ENCODE measurements at places on chromosomes 11 and 22.

DNA sequence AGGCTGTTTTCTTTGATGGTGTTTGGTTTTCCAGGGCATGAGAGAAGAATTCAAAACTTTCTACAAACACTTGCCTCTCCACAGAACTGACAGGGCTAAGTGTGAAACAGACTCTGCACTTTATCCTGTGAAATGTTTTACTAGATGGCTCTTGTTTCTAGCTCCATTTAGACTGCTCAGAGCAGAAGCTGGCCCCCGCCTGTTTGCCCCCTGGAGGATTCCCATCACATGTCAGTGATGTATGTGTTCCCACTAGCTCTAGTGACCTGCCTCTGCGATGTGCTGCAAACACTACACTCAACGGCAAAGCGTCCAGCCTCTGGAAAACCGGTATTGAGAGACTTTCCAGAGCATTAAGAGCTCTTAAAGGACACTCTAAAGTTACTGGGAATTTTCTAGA, 41.4 kb upstream of the PCF11 start:
- DNase-seq = no peak

GRCh38 chr11:122853261-122853660, 15.0 kb downstream of the CRTAM start:
- no peak for DNase-seq

- no peak for DNase-seq
Measured at GRCh38 chr22:39474351-39475111, 17.7 kb downstream of the MGAT3 start.

GRCh38 chr11:111645657-111646316, 43.5 kb downstream of the SIK2 start:
- DNase-seq = no peak

GRCh38 chr11:47991894-47992293, 11.5 kb downstream of the PTPRJ start:
- DNase-seq = no peak

DNA sequence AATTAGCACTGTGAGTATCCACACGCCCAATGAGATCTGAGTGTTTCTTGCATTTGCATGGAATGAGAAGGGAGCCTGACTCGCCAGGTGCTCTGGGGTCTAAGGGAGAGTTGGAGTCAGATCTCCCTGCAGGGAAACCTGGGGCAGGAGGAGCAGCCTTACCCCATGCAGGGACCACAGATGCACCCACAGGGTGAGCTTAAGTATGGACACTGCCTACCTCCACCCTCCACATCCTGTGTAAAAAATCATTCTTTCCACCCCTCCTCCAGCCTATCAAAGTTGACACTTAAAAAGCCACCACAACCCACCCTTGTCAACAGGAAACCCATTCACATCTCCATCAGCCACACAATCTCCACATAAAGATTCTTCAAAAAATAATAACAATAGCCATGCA, 67.0 kb upstream of the IGLL5 start:
- no peak for DNase-seq

DNA sequence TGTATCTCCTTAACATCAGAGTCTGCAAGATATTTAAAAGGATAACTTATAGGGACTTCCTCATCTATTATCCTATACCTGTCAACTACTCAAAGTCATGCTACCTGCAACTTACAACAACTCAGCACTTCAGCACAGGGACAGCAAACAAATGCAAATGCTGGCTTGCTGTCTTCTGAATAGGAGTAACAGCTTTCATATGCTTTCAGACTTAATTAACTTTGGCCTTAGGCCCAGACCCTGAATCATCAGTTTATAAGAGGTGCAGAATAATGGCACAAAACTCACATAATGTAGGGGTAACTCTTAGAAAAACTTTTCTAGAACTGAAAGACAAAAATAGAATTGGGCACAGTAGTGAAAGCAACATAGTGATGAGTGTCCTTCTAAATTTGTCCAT, 953.4 kb downstream of the DLG2 start:
- DNase-seq = no peak

GRCh38 chr22:33883561-33883960, 36.7 kb downstream of the LARGE1 start:
- DNase-seq = no peak

DNA sequence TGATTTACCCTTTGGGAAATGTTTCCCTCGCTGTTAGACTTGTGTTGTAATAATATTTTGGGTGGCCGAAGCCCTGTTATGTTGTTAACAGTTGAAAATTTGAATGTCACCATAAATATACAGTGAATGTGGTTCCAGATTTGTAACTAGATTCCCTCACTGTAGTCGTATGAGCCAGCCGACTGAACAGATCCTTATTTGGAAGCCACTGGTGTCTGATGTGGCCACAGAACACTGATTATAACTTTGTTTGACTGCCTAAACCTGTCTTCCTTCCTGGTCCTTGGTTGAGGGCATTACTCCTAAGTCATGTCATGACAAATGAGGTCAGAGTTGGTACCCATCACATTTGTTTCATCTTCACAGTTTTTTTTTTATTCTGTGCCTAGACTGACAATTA, 45.4 kb downstream of the YAP1 start:
- no peak for DNase-seq

GRCh38 chr22:37410174-37411055, 16.9 kb downstream of the ELFN2 start:
- no peak for DNase-seq

DNA sequence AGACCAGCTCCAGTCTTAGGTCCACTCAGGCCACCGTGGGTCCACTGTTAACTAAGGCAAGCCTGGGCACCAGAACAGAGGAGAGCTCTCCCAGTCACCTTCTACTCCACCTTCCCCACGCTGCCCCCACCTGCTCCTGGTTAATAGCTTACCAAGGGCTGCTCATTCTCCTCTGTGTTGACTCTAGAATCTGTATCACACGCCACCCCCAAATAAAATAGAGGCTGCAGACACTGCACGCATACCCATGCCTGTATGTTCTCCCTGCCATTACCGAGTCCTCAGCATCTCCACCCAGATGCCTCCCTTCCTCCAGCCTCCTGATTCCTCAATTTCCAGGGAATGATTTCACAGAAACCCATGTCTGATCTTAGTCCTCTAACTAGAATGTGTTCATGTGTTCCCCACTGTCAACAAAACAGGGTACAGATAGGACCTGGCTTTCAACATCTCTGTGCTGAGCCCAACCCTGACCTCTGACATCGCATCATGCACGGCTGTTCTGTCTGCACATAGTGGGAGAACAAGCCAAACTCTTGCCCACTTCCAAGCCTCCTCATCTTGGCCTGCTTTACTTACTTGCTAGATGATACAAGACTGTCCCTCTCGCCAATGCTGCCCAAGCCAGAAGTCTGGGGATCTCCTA, 49.8 kb downstream of the SMCO4 start:
- no peak for DNase-seq

DNA sequence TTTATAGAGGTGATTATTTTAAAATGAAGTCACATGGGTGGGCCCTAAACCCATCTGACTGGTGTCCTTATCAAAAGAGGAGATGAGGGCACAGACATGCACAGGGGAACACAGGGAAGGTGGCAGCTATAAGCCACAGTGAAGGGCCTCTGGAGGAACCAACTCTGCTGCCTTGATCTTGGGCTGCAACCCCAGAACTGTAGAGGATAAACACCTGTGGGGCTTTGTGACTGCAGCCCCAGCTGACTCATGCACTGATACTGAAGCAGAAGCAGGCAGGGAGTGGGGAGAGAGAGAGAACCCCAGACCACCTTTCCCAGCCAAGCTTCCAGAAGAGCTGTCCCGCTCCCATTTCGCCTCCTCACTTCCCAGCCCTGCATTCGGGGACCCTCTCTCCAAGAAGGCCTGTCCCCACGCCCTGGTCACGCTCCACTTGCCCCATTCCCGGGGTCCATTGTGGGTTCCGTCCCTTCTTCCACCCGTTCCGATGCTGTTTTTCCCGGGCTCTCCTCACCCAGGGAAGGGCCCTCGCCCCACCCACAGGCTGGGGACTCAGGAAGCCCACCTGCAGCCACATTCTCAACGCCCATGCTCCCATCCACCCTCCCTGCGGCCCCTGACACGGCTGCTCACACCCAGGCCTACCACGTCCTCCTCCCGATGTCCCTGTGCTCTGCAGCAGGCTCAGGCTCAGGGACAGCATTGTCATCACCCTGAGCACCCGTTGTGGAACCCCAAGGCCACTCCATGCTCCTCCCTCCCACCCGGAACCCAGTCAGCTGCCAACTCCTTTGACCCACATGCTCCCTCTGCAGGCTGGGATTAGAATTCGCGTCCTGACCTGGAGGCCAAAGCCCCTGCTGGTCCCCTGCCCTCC, 90.8 kb upstream of the SHANK2 start:
- DNase-seq = no peak

DNA sequence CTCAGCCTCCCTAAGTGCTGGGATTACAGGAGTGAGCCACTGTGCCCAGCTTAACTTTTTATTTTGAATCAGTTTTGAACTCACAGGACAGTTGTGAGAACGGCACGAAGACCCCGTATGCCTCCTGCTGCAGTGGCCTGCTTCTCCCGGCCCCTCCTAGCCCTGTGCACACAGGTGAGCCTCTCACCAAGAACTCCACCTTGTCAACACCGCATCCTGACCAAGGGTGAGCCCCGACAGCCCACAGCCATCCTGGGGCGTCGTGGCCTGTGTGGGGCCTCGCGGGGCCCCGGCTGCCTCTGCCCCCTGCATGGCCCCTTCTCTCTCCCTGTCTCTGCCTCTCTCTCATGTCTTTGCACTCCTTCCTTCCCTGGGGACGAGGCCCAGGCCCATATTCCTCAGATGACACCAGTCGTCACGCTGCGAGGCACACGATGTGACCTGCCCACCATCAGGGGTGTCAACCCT, 38.8 kb downstream of the GNB1L start:
- no peak for DNase-seq

- no peak for DNase-seq
Measured at GRCh38 chr11:114724916-114725524, 46.7 kb downstream of the NXPE2 start.

DNA sequence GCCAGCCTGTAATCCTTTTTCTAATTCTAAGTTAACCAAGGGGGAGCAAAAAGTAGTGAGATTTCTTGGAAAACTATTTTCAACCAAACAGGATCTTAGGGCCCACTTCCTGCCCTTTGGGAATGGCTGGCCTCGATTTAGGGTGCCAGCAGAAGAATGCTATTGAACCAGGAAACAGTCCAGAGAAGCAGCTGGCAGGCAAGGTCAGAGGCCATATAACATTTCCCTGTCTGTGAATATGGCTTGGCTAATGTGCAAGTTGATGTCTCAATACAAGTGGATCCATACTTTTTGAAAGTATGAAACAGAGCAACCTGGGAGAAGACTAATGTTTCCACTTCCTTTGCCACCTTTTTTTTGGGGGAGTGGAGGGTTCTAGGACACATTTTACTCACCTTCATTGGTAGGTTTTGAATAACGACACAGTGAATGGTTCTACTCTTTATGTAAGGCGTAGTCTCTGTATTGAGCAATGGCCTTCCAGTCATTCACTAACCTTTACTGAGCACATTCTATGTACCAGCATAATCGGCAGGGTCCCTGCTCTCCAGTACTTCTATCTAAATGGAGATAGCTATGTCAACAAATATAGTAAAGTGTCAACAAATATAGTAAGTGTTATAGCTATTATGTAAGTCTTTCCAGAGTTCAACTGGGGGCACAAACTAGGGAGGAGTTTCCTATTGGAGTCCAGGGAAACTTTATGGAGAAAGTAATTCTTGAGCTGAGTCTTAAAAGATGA, 34.2 kb upstream of the RRM1 start:
- no peak for DNase-seq

DNA sequence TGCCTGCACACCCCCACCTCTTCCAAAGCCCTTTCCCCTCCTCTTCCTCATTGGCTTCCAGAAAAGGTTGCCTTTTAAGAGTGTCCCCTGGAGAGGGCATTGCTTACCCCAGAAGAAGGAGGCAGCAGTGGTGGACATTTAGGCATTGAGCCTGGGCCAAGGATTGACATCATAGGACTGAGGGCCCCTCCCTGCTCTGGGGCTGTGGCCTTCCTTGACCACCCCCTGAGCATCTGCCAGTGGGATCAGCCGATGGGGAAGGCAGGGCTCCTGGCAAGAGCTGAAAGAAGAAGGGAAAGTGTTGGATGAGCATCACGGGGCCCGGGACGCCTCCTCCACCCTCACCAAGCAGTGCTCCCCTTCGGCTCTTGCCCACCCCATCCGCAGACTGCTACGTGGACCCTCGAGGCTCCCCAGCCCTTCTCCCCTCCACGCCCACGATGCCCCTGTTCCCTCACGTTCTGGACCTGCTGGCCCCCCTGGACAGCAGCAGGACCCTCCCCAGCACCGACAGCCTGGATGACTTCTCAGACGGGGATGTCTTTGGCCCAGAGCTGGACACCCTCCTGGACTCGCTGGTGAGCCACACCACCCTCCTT, 37.4 kb downstream of the ZC3H7B start:
- DNase-seq = no peak

DNA sequence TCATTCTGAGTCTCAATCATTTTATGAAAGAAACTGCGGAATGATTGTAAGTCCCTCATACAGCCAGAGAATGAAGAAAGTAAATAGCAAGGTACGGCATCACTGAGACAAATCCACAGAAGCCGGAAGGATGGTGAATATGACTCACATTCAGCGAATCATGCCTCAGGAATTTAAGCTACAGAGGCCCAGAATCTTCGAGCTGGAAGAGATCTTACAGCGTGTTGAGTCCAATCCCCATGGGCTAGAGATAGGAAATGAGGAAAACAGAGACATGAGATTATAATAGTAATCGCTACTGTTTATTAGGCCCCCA, 173.2 kb downstream of the KIF18A start:
- DNase-seq = no peak
